ENCODE measurements at places on chromosomes 11 and 22.
A peak's percentile ranks its signal among the peaks of the same experiment; 100 is the strongest.

- DNase-seq = peak; percentile 39
Measured at GRCh38 chr11:843818-844692, 1.4 kb downstream of the TSPAN4 start.

- no peak for DNase-seq
Measured at GRCh38 chr11:19864141-19865140, 151.8 kb downstream of the NAV2 start.

GRCh38 chr11:85483861-85484260 lies 143.3 kb downstream of the DLG2 start:
- DNase-seq = no peak

GRCh38 chr11:3809624-3809928 lies 1.2 kb downstream of the PGAP2 start:
- no peak for DNase-seq

DNA sequence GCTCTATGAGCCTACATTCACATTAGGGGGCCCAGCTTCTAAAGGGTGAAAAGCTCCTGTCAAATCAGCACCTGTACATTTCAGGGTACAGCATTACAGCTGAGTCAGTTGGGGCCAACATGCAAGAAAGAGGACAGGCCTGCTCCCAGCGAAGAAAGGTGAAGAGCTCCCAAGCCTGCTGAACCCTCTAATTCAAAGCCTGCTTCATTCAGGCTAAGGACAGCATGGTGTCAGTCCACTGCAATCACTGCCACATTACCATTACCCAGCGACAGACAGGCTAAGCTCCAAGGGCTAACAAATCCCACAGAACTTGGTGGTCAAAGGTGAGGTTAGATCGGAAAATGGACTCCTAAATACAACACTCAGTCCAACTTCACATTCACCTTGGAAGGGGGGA lies 65.4 kb upstream of the CHRM4 start:
- DNase-seq = no peak

- DNase-seq = no peak
Measured at GRCh38 chr11:48050304-48050703, 69.9 kb downstream of the PTPRJ start.

DNA sequence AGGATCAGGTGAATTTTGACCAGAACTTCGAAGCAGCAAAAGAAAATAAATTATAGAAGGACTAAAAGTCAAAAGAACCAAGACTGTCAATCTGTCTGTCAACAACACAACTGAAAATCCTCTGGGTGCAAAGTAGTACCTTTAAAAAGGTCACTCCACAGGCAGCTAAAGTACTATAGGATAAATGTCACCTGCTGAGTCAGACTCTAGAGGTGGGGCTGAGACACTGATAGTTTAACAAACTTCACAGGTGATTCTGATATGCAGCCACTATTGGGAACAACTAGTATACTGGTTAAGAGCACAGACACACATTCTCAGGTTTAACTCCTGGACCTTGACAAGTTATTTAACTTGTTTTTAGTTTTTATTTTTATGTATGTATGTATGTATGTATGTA lies 107.3 kb downstream of the FCHSD2 start:
- DNase-seq = no peak

GRCh38 chr11:22703040-22703439 lies 36.6 kb downstream of the GAS2 start:
- DNase-seq = no peak

GRCh38 chr11:3041699-3042441 lies 15.4 kb downstream of the CARS1 start:
- DNase-seq = no peak

GRCh38 chr11:129910360-129910759 lies 15.0 kb upstream of the NFRKB start:
- DNase-seq = no peak

- DNase-seq = no peak
Measured at GRCh38 chr11:36218283-36218921, 70.8 kb downstream of the COMMD9 start.

DNA sequence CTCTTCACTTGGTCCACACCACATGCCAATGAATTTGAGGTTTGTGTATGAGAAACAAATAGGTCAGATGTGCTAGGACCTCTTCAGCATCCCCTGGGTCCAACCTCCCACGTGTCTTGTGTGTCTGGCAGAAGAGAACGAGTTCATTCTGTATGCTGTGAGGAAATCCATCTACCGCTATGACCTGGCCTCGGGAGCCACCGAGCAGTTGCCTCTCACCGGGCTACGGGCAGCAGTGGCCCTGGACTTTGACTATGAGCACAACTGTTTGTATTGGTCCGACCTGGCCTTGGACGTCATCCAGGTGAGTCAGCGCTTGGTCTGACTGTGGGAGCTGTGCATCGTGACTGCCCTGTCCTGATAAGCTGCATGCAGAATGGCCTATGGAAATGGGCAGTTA lies 101.0 kb upstream of the SORL1-AS1 start:
- DNase-seq = no peak

- DNase-seq = peak; percentile 75
Measured at GRCh38 chr11:96257972-96258934, 84.7 kb downstream of the MAML2 start.

- peak; percentile 47 for DNase-seq
Measured at GRCh38 chr22:50731811-50732624, 6.0 kb upstream of the ACR start.

GRCh38 chr11:67276781-67277230 lies 10.5 kb downstream of the GRK2 start:
- peak; percentile 64 for DNase-seq

GRCh38 chr11:101912823-101913284 lies 2.0 kb upstream of the CEP126 start:
- no peak for DNase-seq

DNA sequence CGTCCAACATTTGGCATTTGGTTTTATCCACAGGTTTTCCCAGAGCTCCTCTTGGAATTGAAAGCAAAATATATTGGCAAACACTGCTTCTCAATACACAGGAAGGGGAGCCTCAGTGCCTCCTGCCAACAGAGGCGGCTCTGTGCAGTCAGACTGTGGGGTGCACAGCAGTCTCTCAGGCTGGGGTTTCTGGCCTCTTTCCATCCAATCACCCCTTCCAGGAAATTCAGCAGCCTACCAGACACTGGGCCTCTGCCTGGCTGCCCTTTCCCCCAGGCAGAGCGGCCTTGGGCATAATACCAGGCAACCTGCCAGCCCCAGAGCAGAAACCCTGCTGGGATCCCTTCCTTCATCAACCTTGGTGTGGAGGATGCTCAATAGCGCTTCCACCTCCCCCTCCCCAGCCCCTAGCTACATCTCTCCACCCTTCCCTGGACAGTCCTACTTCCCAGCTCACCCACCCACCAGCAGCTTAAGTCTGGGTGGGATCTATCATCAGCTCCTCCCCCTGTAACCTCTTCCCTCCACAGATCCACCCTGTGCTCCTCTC lies 17.8 kb upstream of the RAPSN start:
- DNase-seq = no peak

DNA sequence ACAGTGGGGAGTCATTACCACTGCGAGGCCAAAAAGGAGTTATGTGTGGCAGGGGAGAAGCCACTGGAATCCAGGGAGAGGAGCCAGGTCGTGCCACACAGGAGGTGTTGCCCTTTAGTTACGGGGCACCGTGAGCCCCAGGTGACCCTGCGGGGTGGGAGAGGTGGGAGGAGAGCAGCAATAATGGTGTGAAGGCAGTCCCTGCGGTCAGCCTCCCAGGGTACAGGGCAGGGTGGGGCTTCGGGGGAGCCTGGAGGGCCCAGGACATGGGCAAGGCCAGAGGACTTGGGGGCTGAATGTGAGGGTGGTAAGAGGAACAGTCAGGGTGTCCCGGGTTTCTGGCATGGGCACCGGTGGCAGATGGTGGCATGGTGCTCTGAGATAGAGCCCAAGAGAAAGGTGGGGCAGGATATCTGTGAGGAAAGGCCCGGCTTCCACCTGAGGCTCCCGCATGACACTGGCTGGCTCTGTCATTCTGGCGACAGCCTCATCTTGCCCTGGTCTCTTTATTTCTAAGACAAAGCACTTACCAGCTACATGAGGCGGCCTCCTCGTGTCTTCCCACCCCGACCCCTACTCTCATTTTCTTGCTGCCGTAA lies 82.6 kb upstream of the LMO1 start:
- no peak for DNase-seq

GRCh38 chr11:15006139-15006759 lies 34.1 kb upstream of the CALCA start:
- peak; percentile 55 for DNase-seq

- no peak for DNase-seq
Measured at GRCh38 chr22:50595189-50595588, 5.4 kb upstream of the MAPK8IP2 start.

- no peak for DNase-seq
Measured at GRCh38 chr11:123362186-123362585, 67.9 kb upstream of the GRAMD1B start.

- DNase-seq = no peak
Measured at GRCh38 chr11:12050470-12051286, 42.3 kb upstream of the DKK3 start.

DNA sequence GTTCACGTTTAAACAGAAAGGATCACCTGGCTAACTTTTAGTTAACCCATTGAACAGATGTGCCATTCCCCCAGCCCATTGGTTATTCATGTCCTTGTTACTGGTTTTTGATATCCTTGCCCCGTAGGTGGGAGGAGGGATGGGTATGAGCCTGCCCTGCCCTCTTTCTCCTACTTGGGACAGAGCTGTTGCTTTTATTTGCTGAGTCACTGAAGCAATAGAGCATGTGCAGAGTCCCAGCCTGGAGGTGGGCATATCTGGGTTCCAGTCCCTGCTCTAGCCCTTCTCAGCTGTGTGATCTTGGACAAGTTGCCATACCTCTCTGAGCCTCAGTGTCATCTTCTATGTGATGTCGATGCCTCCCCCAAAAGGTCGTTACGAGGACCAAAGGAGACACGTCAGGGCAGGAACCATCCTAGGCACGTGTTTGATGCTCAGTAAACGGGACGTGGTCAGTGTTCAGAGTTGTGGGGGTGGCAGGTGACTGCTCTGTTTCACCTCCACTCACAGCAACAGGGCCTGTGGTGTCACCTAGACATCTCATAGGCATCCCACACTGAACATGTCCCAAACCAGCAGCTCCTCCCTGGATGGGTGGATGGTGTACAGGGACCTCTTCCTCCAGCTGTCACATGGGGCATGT lies 61.0 kb downstream of the BMAL1 start:
- no peak for DNase-seq

GRCh38 chr11:20311444-20311843 lies 52.1 kb upstream of the HTATIP2 start:
- no peak for DNase-seq

GRCh38 chr11:130606781-130607511 lies 158.5 kb downstream of the ADAMTS15 start:
- no peak for DNase-seq

- DNase-seq = no peak
Measured at GRCh38 chr22:49626361-49627216, 201.1 kb downstream of the BRD1 start.

GRCh38 chr11:117146521-117146920 lies 2.4 kb downstream of the PAFAH1B2 start:
- DNase-seq = no peak

- DNase-seq = no peak
Measured at GRCh38 chr22:47575291-47575690, 812.8 kb downstream of the TBC1D22A start.

DNA sequence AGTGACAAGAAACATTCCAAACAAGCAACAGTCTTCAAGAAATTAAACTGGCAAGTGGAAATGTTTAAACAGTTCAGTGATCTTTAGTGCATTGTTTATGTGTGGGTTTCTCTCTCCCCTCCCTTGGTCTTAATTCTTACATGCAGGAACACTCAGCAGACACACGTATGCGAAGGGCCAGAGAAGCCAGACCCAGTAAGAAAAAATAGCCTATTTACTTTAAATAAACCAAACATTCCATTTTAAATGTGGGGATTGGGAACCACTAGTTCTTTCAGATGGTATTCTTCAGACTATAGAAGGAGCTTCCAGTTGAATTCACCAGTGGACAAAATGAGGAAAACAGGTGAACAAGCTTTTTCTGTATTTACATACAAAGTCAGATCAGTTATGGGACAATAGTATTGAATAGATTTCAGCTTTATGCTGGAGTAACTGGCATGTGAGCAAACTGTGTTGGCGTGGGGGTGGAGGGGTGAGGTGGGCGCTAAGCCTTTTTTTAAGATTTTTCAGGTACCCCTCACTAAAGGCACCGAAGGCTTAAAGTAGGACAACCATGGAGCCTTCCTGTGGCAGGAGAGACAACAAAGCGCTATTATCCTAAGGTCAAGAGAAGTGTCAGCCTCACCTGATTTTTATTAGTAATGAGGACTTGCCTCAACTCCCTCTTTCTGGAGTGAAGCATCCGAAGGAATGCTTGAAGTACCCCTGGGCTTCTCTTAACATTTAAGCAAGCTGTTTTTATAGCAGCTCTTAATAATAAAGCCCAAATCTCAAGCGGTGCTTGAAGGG lies 6.0 kb downstream of the MALAT1 start:
- DNase-seq = peak; percentile 27

DNA sequence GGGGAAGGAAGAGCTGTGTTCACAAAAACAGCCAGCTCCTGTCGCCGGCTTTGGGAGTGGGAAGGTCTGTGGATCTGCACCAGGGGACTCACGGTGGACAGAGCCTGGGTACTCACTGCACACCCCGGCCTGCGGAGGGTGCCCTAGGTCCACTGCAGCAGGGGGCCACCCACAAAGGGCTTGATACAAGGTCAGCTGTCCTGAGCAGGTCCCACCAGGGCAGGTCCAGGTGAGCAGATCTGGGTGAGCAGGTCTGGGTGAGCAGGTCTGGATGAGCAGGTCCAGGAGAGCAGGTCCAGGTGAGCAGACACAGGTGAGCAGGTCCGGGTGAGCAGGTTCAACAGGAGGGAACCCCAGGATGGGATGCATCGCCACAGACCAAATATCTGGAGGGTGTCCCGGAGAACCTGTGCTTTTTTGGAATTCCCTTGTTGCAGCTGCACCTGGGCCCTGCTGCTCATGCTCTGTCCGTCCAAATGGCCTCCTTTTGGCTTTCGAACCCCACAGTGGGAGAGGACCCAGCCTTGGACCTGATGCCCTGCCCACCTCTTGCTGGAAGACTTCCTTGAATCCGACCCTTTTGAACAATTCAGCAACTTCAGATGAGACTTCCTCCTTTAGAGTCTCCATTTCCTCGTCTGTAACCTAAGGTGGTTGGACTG lies 485.3 kb downstream of the TBC1D22A start:
- no peak for DNase-seq

- DNase-seq = no peak
Measured at GRCh38 chr22:29156507-29156906, 49.2 kb upstream of the EMID1 start.

DNA sequence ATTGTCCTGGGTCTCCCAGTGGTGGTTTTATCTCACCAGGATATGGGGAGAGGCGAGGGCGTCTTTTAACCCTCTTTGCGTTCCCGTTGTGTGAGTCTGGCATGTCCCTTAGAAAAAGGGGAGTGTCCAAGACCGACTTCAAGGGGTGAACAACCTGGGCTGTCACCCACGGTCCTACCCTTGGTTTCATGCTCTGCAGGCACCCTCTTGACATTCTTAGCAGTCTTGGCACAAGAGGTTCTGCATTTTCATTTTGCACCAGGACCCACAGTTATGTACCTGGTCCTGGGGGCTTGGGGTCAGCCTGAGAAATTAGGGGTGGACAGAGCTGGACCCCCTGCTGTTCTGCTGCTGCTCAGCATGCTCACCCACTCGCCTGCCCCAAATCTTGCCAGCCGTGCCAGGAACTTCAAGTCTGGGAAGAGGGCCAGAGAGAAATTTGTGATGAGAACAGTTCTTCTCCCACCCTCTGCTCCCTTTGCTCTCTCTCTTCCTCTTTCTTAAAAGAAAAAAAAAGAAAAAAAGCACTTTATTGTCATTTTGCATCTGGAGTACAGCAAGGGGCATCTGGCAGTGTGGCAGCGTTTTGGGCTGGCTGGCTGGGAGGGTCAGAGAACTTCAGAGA lies 471.2 kb downstream of the MIAT start:
- no peak for DNase-seq

Measured in B cell (primary cell).